ENCODE measurements at places on chromosomes 7 and 10.

DNA sequence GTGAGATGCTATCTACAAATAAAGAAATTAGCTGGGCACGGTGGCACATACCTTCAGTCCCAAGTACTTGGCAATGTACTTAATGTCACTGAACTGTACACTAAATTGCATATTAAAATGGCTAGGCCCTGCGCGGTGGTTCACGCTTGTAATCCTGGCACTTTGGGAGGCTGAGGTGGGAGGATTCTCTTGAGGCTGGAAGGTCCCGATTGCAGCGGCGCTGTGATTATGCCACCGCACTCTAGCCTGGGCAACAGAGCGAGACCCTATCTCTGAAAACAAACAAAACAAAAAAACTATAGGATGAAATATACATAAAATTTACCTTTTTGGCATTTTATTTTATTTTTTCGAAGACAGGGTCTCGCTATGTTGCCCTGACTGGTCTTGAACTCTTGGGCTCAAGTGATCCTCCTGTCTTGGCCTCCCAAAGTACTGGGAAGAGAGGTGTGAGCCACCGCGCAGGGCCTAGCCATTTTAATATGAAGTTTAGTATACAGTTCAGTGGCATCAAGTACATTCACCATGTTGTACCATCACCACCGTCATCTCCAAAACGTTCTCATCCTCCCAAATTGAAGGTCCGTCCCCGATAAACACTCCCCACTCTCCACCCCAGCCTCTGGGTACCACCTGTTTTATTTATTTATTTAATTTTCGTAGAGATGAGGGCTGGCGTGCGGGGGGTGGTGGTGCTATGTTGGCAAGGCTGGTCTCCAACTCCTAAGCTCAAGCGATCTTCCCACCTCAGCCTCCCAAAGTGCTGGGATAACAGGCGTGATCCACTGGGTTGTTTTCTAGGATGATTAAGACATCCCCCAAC is 1.3 kb upstream of the EIF3B start:
- no peak for DNase-seq

DNA sequence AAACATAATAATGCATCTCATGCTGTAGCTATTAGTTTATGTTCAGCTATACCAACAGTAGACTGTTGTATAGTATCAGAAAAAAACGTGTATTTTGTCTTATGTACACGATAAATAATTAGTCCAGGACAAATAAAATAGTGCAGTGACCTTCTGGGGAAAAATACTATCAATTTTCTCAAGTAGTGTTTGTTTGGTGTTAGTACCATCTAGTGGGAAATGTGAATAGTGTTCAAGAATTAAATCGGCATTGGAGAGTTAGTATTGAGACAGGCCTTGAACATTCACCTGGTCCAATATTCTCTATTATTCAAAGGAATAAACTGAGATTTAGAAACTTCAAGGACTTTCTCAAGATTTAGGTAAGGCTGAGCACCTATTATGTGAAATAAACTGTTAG is 21.7 kb upstream of the OR2A5 start:
- no peak for DNase-seq

DNA sequence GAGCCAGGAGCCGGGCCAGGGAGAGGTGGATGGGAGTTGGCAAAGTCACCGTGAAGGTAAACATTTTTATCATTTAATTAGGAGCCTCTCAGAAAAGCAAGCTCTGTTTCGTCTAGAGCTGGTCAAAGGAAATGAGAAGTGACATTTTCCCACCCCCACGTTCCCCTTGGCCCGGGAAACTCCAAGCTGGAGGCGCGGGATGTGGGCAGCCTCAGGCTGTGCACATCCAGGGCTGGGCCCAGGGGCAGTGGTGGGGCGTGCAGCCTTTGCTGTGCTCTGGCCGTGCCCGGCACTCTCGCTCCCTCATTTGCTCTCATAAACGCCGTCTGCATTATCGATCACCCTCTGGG is 135.6 kb upstream of the RET start:
- no peak for DNase-seq

DNA sequence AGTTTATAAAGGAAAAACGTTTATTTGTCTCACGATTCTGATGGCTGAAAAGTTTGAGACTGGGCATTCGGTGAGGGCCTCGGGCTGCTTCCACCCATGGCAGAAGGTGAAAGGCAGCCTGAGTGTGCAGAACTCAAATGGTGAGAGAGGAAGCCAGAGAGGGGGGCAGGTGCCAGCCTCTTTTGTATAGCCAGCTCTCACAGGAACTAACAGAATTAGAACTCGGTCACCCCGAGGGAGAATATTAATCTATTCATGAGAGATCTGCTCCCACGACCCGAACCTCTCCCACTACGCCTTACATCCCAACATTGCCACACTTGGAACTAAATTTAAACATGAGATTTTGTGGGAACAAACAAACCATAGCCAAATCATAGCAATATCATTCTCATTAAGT is 112.6 kb downstream of the ZPBP start:
- no peak for DNase-seq

GRCh38 chr10:103512591-103513379 is 19.3 kb downstream of the NEURL1 start:
- no peak for DNase-seq

GRCh38 chr7:4998910-4999309 is 39.9 kb upstream of the MMD2 start:
- no peak for DNase-seq

- no peak for DNase-seq
Measured at GRCh38 chr7:140201393-140201792, 24.6 kb upstream of the KDM7A start.

GRCh38 chr7:131071786-131072504 is 255.7 kb upstream of the MKLN1 start:
- no peak for DNase-seq

- no peak for DNase-seq
Measured at GRCh38 chr10:34711500-34711899, 103.6 kb downstream of the PARD3 start.

DNA sequence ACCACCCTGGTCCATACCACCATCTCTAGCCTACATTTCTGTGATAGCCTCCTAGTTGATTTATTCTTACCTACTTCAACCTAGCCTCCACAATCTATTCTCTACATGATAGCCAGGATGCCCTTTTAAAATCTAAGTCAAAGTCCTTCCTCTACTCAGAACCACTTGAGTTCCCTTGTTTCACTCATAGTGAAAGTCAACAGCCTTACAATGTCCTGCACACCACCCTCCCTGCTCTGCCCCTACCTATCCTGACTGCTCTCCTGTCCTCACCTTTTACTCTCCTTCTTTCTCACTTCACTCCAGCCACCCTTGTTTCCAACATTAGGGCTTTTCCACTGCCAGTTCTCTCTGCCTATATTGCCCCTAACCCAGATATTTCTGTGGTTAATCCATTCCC is 146.7 kb downstream of the GRM3 start:
- DNase-seq, result no peak

Data from activated CD4-positive, alpha-beta T cell treated with anti-CD3 and anti-CD28 coated beads, Interleukin-2, amount 50 U/mL, for 4 hours (primary cell).